ENCODE measurements at places on chromosomes 5 and 9.

GRCh38 chr5:10699281-10699874 lies 61.7 kb downstream of the DAP start:
- ATAC-seq: no peak

DNA sequence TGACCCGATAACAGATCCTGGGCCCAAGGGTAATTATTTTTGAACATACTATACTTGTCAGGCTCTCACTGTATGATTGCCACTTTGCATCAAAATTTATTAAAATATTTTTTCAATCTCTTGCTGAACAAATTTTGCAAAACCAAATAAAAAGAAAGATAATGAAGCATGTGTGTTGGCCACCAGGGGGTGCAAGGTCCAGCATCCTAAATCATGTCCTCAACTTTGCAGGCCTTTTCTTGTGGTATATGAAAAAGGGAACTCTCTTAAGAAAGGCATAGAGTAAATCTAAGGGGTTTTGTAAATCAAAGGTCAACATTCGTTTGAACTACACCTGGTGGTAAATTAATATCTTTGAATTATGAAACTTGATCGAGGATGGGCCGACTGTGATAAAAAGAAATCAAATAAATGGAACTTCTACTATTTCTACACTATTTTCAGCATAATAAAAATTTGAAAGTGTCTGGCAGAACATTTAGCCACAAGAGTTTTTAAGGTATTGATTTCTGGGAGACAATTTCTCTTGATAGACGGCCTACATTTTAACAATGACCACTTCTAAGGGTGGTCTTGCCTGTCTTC lies 676.5 kb downstream of the DMRTA1 start:
- no peak for ATAC-seq

- ATAC-seq: peak; percentile 50
These were observed 229.8 kb downstream of the BNC2 start for GRCh38 chr9:16640649-16641048.

DNA sequence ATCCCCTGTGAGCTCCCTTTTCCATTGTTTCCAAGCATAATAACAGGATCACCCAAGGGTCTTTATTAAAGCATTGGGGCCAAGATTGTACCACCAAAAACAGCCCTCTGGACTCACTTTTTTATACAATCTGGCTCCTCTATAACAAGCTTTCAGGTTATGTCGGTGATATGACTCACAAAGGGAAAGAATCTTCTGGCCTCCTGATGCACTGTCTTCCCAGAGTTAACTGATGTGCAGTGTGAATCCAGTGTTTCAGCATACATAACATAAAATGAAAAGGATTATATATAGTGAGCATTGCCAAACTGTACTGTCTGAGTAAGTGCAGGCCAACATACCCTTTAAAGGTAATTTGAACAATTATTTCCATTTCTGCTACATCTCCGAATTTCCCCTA lies 33.9 kb upstream of the MAN2A1 start:
- ATAC-seq: no peak

- no peak for ATAC-seq
These were observed 252.6 kb upstream of the IRX4 start for GRCh38 chr5:2135354-2135753.

DNA sequence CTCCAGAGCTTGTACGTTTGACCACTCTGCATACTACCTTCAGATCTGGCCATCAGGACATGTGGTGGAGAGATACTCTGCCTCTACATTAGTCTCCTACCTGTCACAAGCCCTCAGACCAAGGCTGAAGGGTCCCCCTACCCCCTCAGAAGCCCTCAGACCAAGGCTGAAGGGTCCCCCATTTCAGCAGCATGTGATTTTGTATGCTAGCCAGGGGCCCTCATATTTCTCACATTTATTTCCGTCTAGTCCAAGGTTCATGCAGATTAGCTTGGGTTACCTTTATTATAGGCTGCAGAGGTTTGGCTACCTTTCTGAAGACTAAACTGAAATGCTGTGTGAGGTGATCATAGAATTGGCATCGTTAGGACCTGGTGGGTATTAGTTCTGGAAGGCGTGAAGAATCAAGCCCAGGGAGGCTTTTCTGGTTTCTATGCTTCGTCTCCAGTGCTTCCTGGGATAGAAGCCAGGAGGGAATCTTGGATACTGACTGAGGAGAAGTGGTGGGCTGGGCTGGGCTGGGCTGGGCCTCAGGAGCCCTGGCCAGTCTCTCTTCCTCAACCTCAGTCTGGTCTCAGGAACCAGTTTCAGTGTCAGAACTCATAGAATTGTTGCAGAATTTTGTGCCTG lies 2.8 kb downstream of the SMIM32 start:
- ATAC-seq: no peak

- no peak for ATAC-seq
These were observed 23.3 kb downstream of the SLC25A48 start for GRCh38 chr5:135857630-135858311.

GRCh38 chr9:27701016-27701415 lies 127.7 kb upstream of the C9orf72 start:
- ATAC-seq: no peak

DNA sequence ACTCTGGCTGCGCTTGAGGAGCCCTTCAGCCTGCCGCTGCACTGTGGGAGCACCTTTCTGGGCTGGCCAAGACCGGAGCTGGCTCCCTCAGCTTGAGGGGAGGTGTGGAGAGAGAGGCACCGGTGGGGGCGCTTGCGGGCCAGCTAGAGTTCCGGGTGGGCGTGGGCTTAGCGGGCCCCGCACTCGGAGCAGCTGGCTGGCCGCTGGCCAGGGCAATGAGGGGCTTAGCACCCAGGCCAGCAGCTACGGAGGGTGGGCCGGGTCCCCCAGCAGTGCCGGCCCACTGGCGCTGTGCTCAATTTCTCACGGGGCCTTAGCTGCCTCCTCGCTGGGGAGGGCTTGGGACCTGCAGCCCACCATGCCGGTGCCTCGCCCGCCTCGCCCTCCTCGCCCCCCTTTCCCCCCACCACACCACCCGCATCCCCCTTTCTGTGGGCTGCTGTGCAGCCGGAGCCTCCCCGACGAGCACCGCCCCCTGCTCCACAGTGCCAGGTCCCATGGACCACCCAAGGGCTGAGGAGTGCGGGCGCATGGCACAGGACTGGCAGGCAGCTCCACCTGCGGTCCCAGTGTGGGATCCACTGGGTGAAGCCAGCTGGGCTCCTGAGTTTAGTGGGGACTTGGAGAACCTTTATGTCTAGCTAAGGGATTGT lies 954.5 kb downstream of the DTWD2 start:
- no peak for ATAC-seq

DNA sequence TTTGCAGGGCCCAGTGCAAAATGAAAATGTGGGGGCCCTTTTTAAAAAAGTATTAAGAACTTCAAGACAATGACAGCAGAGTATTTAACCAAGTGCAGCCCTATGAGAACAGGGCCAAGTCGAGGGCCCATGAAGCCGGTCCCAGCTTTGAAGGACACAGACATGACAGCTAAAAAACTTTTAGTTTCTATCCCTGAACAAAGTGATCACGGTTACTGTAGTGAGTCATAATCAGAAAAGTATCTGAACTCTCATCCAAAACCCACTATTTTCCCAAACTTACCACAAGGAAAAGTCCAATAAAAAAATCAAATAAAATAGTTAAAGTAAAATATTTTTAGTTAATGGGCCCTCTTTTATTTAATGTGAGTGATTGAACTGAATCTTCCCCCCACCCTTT lies 126.0 kb downstream of the MEF2C start:
- no peak for ATAC-seq

DNA sequence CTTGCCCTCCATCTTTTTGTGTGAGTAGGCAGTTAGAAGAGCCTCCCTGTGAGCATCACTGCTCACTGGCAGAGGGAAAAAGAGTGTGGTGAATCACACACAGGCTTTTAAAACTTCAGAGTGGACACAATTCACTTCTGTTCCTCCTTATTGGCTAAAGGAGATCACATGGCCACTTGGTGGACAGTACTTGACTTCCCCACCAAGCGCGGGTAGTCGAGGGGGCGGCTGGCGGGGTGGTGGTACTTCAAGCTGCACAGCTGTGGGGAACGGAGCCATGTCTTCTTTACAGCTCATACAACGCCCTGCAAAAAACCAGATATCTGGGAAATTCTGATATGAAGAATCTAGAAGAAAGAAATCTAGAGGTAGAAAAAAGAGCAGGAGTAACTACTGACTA lies 95.4 kb downstream of the PAM start:
- no peak for ATAC-seq

DNA sequence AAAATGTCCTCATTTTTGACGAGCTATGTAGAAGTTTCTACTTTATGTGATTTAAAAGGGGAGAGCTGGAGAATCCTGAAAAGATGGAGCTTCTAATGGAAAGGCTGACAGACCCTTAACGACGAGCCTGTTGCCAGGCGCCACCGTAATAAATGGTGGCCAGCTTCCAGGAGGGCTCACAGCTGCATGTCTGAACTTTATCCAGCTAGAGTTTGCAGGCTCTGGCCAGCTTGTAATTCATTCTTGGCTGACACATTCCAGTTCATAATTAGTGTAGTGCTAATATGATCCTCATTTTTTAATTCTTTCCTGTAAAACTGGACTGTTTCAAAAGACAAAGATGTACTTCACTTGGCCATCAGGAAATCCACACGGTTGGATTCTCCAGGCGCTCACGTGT lies 246.7 kb downstream of the GAS1 start:
- ATAC-seq: no peak

GRCh38 chr9:15720861-15721260 lies 168.0 kb downstream of the CCDC171 start:
- ATAC-seq: no peak

DNA sequence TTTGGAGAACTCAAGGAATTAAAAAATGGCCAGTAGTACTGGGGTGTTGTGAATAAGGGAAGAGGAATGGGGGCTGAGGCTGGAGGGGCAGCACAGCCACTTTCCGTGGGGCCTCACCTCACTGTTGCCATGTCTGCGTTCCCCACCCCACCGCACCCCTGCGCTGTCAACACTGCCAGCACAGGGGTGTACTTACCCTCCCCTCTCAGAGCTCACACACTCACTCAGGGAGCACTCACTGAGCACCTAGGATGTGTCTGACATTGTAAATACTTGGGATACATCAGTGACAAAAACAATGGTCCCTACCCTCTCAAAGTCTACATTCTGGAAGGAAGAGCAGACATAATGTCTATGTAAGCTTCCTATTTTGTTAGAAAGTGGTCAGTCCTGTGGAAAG lies 3.4 kb upstream of the RPS14 start:
- ATAC-seq: no peak

DNA sequence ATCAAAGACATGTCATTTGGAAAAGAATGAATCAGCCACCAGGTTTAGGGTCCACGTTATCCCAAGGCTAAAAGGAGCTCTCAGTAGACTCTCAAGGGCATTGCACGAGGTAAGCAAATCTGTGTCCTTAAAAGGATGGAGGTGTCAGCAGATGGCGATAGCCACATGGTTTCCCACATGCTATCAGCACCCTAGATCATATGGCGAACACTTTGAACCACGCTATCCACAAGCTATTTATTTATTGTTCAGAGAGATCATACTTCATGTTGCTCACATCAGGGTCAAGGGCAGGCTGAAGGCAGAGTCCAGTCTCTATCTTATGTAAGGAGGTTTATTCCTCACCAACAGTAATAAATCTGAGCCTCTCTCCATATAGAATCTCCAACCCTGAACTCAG lies 43.7 kb downstream of the CDH6 start:
- ATAC-seq: peak; percentile 88

DNA sequence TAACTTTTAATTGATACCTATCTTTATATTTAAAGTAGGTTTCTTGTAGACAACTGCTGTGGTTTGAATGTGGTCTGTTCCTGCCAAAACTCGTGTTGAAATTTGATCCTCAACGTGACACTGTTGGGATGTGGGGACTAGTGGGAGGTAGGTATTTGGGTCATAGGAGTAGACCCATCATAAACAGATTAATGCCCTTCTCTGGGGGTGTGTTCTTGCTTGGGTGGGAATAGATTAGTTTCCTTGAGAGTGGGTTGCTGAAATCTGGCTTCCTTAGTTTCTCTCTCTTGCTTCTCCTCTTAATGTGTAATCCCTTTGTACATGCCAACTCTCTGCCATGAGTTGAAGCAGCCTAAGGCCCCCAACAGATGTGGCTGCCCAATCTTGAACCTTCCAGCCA lies 34.6 kb upstream of the IPPK start:
- no peak for ATAC-seq
